ENCODE measurements at places on chromosomes 13 and 19.

DNA sequence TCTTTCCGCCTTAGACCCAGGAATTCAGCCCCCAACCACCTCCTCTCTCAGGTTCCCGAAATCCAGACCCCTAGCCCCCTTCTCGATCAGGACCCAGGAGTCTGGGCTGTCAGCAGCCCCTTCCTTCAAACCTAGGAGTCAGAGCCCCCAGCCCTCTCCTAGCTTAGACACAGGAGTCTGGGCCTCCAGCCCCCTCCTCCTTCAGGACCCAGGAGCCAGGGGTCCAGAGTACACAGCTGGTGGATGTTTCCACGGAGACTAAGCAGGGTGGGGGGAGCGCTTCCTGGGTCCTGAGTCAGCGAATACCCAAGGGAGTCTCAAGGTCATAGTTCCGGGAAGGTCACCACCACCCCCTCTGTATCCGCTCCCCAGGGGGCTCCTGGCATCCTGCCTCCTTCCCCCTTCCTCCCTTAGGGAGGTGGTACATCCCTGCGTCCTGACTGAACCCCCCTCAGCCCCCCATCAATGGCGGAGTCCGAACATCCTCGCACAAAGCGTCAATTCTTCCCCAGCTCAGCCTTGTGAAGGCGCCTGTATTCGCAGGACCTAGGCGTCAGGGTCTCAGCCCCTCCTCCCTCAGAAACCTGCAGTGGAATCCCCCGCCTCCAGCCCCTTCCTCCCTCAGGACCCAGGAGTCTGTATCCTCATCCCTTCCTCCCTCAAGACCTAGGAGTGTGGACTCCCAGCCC lies 4.6 kb downstream of the CADM4 start:
- no peak for DNase-seq

GRCh38 chr13:32582281-32582680 lies 4.0 kb upstream of the PDS5B start:
- DNase-seq = no peak

DNA sequence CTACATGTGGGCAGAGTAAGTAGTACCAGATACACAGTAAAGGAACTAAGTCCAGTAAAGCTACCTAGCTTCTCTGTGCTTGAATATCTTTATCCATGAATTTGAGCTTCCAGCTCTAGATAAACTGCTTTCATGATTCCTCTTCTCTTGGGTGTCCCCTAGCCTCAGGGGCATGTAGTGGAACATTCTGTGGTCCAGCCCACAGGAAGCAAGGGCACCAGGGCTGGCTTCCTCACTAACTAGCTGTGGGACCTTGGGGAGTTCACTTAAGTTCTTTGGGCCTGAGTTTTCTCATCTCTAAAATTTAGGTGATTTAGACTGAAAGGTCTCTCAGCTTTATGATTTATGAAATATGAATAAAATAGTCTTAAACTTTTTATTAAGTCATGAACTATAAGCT lies 185.7 kb downstream of the KATNAL1 start:
- DNase-seq = no peak

DNA sequence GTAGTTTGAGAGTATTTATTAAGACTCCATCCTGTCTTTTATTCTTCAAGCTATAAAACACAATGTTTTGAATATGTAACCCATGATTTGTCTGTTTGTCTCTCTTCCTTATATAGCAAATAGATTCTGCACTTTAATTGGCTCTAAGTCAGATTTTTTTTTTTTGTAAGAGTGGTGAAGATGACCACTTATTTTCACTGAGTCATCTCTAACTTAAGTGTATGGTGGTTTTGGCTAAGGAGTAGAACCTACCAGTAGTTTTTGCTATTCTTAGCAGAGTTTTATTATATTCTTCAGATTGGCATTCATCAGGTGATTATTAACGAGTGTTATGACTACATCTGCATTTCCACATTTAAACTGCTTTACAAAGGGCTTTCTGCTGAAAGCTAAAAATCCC lies 194.7 kb downstream of the LMO7 start:
- DNase-seq = no peak

DNA sequence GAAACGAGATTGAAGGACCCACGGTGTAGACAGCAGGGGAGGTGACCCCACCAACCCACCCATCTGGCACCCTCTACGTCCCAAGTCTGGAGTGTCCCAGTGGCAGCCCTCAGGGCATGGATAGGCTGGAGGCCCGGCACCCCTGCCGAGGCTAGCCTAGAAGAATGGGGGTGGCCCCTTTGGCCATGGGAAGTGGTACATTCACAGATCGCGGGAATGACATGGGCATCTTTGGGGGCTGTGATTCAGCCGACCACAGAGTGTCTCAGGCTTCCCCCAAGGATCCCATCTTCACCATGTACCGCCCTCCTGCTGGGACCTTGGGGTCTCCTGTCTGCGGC lies 11.3 kb upstream of the MKNK2 start:
- no peak for DNase-seq

DNA sequence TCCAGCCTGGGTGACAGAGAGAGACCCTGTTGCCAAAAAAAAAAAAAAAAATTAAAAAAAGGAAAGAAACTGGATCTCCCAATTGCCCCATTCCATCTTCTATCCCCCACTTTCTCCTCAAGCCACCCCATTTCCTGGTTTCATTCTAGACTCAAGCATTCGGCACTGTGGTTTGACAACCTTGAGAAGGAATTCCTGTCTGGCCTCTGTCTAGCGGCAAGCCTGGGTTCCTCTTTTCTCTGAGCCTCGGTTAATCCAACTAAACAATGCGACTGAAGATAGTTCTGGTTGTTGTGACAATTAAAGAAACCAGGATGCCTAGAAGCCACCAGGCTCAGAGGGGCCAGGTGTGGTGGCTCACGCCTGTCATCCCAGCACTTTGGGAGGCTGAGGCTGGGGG lies 3.3 kb upstream of the C3 start:
- no peak for DNase-seq

GRCh38 chr19:38836983-38837626 lies 5.5 kb upstream of the ECH1 start:
- no peak for DNase-seq

Measured in CD4-positive, alpha-beta T cell treated with Interleukin-6 for 4 hours (primary cell).